Mucosa of gallbladder (tissue), 1 donor: ENCODE measurements at places on chromosomes 2 and 18.

DNA sequence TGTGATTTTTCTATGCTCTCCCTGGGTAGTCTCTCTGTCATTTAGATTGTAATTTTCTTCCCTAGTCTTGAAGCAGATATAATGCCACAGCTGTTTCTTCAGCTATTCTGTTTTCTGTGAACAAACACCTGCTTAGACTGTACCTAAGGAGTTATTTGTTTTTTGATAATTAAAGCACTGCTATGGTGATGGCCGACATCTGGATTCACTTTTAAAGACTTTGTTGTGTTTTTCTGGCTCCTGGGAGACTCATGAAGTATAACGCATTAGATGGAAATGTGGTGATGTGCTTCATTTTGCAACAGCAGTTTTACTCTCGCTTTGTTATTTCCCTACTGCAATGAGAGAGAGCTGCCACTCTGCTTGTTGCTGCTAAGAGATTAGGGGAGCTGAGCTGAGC is 15.7 kb upstream of the C2orf69 start:
- no peak for DNase-seq

DNA sequence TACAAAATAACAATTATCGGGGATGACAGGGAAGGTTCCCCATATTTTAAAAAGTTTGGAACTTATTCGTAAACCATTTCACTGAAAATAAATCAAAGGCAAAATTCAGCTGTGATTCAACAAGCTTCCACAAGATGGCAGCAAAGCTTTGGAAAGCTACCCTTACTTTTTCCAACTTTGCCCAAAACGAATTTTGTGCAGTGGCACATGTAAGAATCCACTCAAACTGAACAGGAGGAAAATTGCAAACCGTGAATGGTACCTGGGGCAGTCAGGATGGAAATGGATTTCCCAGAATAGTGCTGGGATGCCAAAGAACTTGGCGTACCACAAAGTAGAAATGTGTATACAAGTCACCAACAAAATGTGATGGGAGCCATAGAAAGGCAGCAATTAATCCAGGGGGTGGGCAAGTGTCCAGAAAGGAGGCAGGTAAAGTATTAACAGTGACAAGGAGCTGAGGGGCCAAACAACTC is 10.7 kb downstream of the RPL31 start:
- peak; percentile 50 for DNase-seq

DNA sequence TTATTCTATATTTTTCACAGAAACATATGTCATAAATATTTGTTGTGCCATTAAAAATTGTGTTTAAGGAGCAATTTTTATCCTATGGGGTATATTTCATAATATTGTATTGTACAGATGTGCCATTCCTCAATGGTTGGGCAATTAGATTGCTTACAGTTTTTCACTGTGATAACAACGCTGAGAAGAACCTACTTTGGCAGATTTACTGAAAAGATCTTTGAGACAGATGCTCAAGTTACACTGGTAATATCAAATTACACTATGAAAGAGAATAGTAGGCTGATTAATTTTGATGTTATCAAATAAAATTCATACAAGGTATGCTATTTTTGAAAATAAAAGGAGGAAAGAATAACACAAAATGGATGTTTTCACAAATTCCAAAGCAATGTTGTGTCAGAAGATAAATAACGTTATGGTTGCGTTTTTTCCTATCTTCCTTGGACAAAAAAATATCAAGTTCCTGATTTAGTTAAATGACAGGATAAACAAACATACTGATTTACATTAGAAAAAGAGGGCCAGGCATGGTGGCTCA is 335.1 kb upstream of the ZNF521 start:
- no peak for DNase-seq

GRCh38 chr2:129174143-129174542 is 805.3 kb upstream of the RAB6C start:
- no peak for DNase-seq

DNA sequence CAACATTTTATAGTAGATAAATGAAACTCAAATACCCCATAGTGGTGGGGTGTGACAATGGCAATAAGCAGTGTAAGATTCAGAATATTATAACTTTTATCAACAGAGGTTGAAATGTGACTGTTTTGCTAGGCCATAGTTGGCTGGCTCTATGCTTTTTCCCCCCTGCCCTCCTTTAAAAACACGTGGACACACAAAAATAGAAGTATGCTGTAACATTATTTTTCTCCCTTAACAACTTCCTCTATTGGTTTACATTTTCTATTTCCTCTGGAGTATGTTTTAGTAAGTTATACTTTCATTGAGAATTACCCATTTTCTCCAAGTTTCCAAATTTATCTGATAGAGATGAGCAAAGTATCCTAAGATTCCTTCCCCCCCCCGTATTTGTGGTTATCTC is 31.1 kb downstream of the NDUFAF7 start:
- DNase-seq: no peak

GRCh38 chr18:76564655-76565237 is 69.7 kb upstream of the ZNF516 start:
- DNase-seq: no peak

DNA sequence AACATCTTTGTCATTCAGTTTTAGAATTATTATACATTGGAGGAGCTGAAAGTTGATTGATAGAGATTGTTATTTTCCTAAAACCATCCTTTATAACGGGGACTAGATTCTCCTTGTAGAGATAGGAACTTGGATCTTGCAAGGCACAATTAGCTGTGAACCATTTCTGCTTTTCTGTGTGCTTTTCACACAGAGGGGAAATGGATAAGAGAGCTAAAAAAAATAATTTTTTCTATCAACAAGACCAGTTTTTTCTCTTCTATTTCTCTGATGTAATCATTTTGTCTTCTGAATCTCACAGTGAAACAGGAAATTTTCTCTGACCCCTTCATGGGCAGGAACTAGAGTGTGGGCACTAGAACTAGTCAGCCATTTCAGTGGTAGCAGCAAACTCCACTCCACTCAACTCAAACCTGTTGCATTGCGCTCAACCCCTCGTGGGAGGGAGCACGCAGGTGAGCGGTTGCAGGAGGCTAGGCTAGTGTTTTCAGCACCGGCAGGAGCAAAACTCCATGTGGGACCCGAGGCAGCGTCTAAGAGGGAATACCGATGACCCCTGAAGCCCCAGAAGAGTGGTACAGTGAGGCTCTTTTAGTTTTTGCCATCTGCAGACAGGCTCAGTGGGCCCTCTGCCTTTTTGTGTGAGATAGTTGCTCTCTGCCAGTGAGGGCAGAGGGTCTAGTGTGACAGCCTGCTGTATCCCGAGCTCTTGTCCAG is 24.0 kb upstream of the SLC39A10 start:
- DNase-seq: no peak

- no peak for DNase-seq
Observed at GRCh38 chr2:159944874-159945273, 117.5 kb downstream of the PLA2R1 start.

DNA sequence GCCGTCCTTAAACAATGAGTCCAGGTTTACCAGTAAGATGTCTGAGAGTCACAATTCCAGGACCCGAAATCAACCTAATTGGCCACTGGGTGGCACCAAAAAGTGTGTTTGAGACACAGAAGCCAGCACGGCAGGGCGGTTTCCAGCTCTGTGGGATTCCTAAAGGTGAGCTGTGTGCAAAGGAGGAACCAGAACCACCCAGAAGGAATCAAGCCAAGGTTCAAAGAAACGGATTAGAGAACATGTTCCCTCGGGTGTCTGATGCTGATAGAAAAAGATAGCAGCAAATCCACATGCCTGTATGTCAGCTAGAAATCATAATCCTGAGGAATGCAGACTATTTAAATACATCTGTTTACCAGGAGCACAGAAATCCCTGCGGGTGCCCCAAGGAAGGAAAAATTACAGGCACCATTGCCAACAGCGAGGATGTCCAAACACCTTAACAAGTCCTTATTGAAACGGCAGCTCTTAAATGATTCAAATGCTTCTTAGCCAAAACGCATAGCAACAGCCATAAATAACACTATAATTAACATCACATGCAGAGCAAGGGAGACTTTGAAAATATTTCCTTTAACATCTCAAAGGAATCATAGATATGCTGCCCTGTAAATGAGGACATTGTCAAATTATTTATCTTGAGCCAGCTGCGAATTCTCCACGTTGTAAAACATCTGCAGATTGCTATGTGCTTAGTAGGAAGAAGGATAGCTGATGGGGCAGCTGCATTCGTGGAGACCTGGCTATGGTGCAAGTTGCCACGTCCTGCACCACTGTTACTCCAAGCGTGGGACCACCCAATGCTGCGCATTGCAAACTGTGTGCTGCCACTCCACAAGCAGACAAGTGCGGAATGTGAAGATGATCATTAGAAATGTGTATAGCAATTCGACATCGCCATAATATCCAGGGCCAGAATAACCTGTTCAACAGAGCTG is 318.7 kb upstream of the NCKAP5 start:
- DNase-seq: peak; percentile 80

DNA sequence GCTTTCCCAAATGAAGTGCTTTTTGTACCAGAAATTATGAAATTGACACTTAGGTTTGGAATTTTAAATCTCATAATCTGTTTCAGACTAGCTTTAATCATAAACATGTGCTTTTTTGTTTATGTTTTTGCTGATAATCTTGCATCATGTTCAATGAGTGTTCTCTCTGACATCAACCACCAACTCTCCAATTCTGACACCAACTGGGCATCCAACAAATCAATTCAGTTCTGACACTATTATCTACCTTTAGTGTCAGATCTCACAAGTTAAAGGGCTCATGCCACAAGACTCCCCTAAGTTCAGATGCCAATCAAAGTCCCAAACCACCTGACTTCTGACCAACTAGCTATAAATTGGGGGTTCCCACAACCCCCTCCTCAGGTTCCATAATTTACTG is 19.6 kb downstream of the PELI1 start:
- DNase-seq: no peak

DNA sequence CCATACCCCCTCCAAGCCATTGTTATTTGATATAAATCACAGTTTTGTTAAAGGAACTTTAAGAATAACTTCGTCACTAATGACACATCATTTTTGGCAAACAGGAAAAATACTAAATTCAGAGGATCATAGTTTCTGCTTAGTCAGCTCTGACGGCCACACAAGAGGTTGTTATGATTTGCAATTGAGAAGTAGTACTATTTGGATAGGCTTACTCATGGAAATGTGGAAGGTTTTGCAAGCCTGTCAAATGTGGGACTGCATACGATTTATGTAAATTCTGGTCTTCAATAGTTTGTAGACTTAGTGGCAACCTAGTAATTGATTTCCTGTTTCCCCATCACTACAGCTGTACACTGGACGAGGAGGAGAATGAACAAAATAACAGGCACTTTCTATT is 108.1 kb downstream of the ARHGEF33 start:
- DNase-seq: no peak

DNA sequence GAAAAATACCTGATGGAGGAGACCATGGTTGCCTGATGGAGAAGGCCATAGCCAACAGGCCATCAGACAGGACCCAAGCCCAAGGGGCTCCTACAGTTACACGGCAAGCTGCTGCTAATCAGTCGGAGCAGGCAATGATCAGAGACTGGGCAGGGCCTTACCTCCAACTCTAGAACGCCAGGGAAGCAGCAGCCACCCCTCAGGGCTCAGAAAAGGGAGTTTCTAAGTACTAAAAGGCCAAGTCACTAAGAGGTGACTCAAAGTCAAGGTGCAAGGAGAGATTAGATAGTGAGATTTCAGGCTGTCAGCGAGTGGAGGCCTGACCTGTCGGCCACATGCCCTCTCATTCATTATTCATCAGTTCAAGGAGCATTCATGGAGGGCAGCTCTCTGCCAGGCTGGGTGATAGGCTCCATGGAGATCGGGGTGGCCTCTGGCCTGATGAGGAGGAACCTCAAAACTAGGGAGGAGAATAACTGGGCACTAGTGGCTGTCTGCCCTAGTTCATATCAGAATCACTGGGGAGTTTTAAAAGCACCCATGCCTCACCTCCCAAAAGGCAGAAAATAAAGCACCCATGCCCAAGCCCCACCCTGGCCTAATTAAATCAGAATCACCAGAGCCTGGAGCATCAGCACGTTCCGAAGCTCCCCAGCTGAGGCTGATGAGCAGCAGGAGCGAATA is 3.6 kb downstream of the VIL1 start:
- DNase-seq: no peak

DNA sequence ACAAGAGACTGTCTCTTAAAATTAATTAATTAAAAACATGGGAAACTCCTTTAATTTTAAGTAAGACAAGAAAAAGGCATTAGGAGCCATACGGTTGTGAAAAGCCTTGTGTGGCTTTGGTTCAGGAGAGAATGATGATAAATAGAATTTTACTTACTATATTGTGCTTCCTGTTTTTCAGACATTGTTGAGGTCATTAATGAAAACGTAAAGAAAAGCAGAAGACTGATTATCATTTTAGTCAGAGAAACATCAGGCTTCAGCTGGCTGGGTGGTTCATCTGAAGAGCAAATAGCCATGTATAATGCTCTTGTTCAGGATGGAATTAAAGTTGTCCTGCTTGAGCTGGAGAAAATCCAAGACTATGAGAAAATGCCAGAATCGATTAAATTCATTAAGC is 10.7 kb upstream of the IL1RL2 start:
- no peak for DNase-seq

DNA sequence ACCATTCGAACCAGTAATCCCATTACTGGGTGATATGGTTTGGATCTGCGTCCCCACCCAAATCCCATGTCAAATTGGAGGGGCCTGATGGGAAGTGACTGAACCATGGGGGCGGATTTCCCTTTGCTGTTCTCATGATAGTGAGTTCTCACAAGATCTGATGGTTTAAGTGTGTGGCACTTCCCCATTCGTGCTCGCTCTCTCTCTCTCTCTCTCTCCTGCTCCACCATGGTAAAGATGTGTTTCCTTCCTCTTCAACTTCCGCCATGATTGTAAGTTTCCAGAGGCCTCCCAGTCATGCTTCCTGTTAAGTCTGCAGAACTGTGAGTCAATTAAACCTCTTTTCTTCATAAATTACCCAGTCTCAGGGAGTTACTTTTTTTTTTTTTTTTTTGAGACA is 62.6 kb downstream of the NBAS start:
- no peak for DNase-seq

- DNase-seq: no peak
Observed at GRCh38 chr2:62265106-62265505, 69.2 kb downstream of the B3GNT2 start.

GRCh38 chr2:176589287-176589686 is 320.0 kb downstream of the MTX2 start:
- DNase-seq: no peak

- DNase-seq: no peak
Observed at GRCh38 chr2:236582968-236583367, 13.3 kb downstream of the ACKR3 start.

DNA sequence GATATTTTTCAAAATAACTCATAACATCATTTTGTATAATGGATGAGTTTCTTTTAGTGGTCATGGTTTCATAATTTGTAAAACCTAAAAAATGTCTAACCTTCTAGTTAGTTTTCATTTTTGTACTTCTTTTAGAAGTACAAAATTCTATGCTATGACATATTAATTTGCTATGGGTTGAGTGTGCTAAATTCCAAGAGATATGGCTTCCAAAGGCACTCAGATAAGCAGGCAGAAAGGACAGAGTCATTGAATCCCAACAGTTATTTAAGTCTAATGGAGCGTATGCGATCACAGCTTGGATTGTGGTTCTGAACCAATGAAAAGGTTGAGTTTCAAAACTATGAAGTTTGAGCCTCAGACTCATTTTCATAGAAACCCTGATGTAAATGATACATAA is 37.0 kb downstream of the GCG start:
- no peak for DNase-seq
